DMS79 (cell line): ENCODE measurements at places on chromosomes 1 and 21.

DNA sequence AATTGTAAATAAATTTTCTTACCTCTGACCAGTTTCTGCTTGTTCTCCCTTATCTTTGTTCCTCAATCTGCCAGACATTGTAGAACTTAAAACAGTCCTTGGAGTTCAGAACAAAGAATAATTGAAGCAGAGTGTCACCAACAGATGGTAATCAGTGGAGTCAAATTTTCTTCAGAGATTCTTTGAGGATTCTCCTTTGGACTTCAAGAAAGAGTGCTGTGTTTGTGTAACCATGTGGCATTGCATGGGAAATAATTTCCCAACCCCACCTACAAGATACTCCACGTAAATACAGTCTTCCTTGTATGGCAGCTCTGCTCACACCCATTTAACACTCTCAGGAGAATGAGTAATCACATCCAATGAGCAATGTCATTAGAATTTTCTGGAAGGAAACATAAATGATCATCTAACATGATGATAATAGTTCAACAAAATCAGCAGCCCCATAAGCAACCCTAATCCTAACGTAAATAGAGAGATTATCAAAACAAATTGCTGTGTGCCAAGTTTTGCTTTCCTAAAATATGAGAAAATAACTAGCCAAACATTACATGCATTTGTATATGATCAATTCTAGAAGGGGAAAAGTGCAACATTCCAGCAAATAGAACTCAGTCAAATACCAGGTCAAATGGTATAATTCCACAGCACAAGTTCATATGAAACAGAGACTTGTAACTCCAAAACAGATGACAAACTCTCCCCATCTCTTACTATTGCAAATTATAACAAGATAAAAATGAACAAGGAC lies 6.9 kb upstream of the DENND1B start:
- no peak for DNase-seq

GRCh38 chr1:202788800-202789199 lies 19.4 kb downstream of the KDM5B start:
- DNase-seq = no peak

GRCh38 chr1:221594576-221594975 lies 147.3 kb downstream of the DUSP10 start:
- DNase-seq = no peak

DNA sequence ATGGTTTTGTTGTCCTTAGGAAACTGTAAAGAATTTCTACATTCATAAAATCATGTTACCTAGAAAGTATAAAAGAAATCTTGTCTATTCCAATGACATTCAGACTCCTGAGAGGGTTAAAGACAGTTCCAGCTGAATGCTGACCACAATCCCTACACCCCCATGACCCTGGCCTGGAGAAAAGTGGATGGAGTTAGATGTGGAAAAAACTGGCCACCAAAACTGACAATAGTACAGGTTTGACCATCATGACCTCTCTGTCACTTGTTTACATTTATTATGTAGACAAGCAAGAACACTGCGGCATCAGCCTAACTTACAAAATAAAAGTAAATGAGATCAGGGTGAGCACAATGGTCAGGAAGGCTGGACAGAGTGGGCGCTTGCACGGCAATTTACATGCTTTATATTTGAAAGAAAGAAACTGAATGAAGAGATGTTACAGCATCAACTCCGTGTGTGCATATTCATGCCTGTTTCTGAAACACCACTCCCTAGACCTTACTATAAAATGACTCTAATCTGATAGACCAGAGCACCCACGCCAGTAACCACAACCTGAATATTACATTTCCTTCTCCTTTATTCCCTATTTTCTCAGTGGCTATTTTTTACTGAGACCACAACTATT lies 116.0 kb downstream of the ESRRG start:
- DNase-seq = no peak

GRCh38 chr1:228101994-228102790 lies 933 bp downstream of the C1orf35 start:
- peak; percentile 5 for DNase-seq

DNA sequence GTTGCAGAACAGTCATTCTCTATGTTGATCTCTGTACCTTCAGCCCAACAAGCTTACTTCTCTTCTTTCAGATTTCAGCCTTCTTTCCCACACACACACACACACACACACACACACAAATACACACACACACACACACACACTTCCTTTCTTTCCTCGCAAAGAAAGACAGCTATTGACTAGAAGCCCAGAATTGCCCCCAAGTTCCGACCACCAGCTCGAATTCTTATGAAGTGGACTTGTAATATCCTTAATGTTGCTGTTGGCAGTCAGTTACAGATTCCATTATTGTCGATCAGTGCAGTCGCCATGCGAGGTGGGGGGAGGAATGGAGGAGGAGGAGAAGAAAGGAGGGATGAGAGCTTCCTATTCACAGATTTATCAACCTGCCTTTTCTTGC lies 125.5 kb downstream of the CLEC20A start:
- no peak for DNase-seq

GRCh38 chr1:156056326-156056849 lies 1.8 kb downstream of the LAMTOR2 start:
- no peak for DNase-seq
